ENCODE measurements at places on chromosomes 11 and 22.

DNA sequence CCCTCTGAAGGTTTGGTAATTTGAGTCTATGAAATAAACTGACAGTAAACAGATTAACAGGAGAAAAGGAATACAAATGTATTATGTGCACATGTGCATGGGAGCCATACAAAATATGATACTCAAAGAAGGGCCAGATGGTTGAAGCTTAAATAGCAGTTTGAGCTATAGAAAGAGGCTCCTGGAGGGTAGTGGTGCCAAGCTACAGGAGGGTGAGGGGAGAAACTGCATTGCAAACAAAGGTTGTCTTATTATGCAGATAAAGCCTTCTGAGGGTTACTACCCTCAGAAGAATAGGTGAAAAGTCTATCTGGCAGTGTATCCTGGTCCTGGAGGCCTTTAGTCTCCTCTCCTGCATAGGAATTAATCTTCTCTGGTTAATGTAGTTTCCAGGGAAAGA, 267.3 kb upstream of the MPPED2 start:
- DNase-seq = no peak

- no peak for DNase-seq
Observed at GRCh38 chr11:130698174-130698573, 218.1 kb downstream of the SNX19 start.

DNA sequence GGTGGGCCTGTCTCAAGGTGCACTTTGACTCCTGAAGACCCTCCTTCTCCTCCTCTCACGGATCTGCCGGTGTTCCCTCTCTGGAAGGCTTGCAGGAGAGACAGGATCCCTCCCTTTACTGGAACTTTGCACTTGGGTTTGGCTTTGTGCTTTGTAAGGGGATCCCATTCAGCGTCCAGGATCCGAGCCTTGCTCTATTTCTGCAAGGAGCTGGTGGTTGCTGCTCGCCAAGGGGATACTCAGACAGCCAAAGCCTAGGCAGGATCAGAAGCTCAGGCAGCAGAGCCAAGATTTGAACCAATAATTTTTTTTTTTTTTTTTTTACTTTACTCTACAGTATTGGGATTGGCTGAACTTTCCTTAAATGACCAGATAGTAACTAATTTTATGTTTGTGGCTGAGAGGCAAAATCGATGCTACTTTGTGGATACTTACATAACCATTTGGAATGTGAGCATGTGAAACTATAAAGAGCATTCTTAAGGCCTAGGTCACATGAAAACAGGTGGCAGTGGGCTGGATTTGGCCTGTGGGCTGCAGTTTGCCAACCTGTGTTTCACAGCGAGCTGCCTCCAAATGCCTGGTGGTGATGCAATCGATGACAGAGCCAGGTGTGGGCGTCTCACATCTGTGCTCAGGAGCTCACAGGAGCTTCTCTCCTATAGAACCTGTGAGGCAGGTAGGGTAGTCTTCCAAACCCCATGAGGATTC, 25.2 kb downstream of the BCR start:
- no peak for DNase-seq

GRCh38 chr11:133508468-133508867, 23.8 kb downstream of the OPCML start:
- DNase-seq = no peak

- no peak for DNase-seq
Observed at GRCh38 chr11:124415356-124415923, 9.2 kb downstream of the OR8B4 start.

DNA sequence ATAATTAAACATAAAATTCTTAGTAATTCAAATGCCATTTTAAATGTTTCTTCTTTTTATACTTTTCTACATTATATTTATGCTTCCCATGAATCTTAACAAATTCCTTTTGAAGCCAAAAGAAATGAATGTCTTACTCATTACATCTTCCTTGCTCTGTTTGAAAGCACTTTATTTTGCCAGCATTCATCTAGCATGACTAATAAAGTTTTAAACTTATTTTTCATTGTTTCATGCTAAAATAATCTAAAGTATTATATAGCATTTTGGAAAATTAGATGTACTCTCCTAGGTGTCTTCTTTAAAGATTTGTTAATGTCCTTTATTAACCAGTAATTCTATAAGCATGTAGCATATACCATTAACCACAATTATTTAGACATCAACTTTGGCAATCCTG, 9.7 kb upstream of the PIWIL4 start:
- DNase-seq = no peak

GRCh38 chr11:118065384-118065783, 11.5 kb upstream of the TMPRSS4 start:
- no peak for DNase-seq

GRCh38 chr11:6606471-6607189, 3.1 kb downstream of the ILK start:
- DNase-seq = no peak

DNA sequence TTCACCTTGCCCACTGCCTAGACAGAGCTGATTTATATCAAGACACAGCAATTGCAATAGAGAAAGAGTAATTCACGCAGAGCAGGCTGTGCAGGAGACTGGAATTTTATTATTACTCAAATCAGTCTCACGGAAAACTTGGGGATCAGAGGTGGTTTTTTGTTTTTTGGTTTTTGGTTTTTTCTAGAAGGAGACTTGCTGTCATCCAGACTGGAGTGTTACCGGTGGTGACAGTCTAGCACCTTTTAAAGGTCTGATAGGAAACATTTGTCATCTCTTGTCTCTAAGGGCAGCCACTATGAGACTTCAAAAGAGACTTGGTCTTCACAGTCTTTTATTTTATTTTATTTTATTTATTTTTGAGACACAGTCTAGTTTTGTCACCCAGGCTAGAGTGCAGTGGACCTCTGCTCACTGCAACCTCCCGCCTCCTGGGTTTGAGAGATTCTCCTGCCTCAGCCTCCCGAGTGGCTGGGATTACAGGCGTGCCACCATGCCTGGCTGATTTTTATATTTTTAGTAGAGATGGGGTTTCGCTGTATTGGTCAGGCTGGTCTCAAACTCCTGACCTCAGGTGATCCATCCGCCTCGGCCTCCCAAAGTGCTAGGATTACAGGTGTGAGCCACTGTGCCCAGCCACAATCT, 19.1 kb downstream of the APOBEC3H start:
- no peak for DNase-seq
